Fibroblast of villous mesenchyme (primary cell): ENCODE measurements at places on chromosomes 5 and 9. TPM values are rescaled to one million over a fixed set of nuclear protein-coding genes. Genes with fewer than 3 reads are reported as not detected.

Gene PCDHB3
- total RNA-seq: 0.32 and 0.43 TPM in 2 replicates

Gene FAM151B
- total RNA-seq: 8.6 and 8.7 TPM in 2 replicates

Gene SLC4A9
- total RNA-seq: not detected in 2 replicates

DNA sequence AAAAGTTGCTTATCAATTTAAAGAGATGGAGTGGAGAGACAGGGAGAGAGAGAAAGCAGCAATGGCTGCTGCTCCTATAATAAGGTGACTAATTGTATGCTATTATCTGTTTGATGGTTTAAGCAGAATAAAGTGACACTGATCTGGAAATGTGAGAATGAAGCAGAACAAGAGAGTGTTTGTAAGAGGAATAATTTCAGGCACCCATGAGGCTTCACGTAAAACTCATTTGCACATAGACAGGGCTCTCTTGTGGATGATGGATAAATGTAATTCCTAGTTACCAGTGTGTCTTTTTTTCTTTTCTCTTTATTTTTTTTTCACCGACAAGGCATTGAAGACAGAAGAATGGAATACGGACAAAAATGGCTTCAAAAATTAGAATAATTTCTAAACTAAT is 228.8 kb upstream of the TYRP1 start:
- no peak for DNase-seq

DNA sequence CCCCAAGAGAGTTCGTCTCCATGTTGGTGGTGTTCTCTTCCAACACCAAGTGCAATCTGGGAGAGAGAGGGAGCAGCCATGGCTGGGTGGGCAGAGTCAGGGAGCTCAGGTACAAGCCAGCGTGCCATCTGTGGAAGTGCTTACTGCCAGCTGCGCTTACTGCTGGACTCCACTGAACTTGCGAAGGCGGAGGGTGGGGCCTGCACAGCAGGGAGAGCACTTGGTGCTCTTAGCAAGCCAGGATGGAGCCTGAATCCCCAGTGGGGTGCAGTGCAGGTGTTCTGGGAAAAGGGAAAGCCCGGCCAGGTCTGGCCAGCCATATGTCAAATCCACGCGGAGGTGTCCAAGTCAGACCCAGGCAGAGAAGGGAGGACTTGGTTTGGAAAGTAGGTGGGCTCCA is 142.0 kb downstream of the FANCC start:
- DNase-seq: no peak

DNA sequence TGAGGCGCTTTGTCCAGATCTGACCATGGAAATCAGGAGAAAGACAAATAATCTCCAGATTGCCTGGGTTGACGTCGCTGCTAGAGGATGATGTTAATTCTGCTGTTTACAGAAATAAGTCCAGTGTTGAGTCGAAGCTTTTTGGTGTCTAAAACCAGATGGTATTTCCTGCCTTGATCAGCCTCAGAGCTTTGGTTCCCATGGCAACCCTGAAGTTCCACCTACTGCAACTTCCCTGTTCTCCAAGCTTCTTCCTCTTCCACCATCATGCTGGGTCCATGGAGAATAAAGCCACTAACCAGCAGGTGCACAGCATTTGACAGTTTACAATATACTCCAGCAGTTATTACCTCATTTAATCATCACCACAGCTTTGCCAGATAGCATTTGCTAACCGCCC is 18.0 kb upstream of the GABBR2 start:
- DNase-seq: peak; percentile 67

Gene CCDC192
- total RNA-seq: not detected in 2 replicates

Gene QRFP
- total RNA-seq: not detected in 2 replicates

- DNase-seq: no peak
These were observed 135.5 kb upstream of the CPEB4 start for GRCh38 chr5:173752653-173753052.

- DNase-seq: peak; percentile 93
These were observed 3.8 kb downstream of the IER5L start for GRCh38 chr9:129174102-129174723.

Gene IFNA2
- total RNA-seq: not detected in 2 replicates

Gene DMGDH
- 4.5 and 6.9 TPM in 2 replicates for total RNA-seq

GRCh38 chr5:176738637-176739250 is 71.6 kb upstream of the UNC5A start:
- DNase-seq: no peak

Gene LEAP2
- under 0.01 and 0.32 TPM in 2 replicates for total RNA-seq
